ENCODE measurements at places on chromosomes 6 and 20. TPM values are rescaled to one million over a fixed set of nuclear protein-coding genes. Genes with fewer than 3 reads are reported as not detected.

BPI gene
- total RNA-seq: not detected

- no peak for DNase-seq
Measured at GRCh38 chr20:40720826-40721225, 31.8 kb upstream of the MAFB start.

SGK2 gene
- 45.5 TPM for total RNA-seq

GRCh38 chr6:97462938-97463598 lies 180.1 kb upstream of the MMS22L start:
- no peak for DNase-seq

DNA sequence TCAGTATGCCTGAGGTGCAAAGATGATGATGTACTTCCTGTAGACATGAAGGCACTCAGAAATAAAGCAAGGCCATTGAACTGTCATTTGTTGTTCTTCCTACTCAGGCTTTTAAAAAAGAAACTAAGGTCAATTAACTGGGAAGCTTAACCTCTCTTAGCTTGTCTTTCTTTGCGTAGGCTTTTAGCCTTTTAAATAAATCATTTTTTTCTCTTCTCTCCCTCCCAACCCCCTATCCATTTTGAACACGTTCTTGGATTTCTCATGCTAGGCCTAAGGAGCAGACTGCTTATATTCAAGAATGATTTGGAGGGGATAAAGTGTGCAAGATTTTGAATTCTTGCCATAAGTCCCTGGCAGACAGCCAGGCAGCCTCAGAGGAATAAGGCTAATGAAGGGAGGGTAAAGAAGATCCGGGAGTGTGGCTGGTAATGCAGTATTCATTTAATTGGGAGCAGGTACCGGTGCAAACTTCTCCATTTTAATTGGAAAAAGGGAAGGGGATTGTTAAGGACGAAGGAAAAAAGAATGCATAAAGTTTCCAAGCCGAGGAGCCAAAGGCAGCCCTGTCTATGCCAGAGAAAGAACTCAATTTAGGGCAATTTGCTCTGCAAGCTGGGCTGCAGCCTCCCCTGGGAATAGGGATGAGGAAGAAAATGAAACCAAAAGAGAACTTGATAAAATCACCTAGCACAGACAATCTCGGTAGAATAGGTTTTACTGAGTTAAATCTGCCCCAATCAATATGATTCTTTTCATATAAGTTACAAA lies 343.8 kb upstream of the MMS22L start:
- DNase-seq: no peak

GRCh38 chr20:58359441-58359840 lies 29.6 kb upstream of the VAPB start:
- DNase-seq: no peak
